ENCODE measurements at places on chromosomes 12 and 14. TPM values are rescaled to one million over a fixed set of nuclear protein-coding genes. Genes with fewer than 3 reads are reported as not detected.
A peak's percentile ranks its signal among the peaks of the same experiment; 100 is the strongest.

DNA sequence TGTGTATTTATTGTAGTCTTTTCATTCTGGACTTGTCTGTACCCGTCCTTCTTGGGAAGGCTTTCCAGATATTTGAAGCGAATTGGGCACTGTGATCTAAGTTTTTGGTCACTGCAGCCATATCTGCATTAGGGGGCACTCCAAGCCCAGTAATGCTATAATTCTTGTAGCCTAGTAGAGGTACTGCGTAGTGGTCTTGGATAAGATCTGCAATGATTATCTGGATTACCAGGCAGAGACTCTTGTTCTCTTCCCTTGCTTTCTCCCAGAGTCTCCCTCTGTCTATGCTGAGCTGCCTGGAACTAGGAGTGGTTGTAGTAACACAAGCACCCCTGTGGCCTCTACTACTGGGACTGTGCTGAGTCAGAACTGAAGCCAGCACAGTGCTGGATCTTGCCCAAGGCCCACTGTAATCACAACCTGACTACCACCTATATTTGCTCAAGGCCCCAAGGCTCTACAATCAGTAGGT lies 30.0 kb downstream of the SLC38A2 start:
- peak; percentile 12 for DNase-seq

DNA sequence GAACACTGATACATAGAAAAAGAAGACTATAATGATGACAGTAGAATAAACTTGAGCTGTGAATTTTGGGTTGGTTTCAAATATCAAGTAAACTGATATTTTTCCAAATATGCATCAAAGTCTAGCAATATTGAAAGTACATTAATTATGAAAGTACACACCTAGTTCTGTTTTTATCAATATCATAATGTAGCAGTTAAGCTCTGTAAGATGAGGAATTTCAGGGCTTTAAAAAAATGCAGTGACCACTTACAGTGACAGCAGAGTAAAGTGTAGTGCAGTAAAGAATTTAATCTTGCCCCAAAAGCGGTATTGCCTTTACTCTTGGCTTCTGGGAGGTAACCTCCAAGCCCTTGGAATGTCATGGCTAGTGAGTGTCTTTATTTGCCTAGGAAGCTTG lies 102.9 kb upstream of the ABCD2 start:
- no peak for DNase-seq

DNA sequence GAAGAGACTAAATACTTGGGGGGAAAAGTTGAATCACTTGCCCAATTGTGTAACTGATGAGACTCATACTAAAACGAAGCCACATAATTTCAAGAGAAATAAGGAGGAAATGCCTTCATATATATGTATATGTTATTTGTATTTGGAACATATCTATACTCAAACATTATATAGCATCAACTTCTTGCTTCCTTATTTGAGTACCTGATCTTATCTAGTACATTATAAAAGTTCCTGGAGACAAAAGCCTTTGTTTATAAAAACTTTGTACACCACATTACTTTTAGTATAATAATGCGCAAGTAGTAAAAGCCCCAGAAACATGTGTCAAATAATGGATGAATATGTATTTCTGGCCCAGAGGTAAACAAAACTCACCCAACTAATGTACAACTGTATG lies 92.0 kb downstream of the SLC2A13 start:
- DNase-seq = no peak

GRCh38 chr12:47054659-47055058 lies 24.8 kb upstream of the PCED1B start:
- no peak for DNase-seq

ACOT6 gene
- total RNA-seq = not detected
